ENCODE measurements at places on chromosomes 1 and 21.

DNA sequence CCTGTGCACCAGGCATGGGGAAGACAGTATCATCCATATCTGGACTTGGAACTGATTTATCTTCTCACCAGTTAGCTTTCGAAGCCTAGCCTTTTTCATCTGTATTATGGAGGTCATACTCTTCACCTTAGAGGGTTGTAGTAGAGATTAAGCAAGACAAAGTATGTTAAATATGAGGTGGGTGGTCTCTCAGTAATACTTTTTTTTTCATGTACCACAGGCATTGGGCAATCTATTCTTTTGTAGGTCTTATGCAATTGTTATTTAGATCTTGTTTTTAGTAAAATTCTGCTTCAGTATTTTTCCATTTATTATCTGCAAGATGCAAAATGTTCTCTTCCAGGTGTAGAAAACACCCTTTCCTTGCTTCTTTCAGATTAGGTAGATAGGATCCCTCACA lies 35.2 kb upstream of the OR2B11 start:
- H3K27ac ChIP-seq, result no peak overlapping the region
- no peaks in the 10 kb centered on the region for H3K4me1 ChIP-seq
- no peak overlapping the region for H3K4me3 ChIP-seq

DNA sequence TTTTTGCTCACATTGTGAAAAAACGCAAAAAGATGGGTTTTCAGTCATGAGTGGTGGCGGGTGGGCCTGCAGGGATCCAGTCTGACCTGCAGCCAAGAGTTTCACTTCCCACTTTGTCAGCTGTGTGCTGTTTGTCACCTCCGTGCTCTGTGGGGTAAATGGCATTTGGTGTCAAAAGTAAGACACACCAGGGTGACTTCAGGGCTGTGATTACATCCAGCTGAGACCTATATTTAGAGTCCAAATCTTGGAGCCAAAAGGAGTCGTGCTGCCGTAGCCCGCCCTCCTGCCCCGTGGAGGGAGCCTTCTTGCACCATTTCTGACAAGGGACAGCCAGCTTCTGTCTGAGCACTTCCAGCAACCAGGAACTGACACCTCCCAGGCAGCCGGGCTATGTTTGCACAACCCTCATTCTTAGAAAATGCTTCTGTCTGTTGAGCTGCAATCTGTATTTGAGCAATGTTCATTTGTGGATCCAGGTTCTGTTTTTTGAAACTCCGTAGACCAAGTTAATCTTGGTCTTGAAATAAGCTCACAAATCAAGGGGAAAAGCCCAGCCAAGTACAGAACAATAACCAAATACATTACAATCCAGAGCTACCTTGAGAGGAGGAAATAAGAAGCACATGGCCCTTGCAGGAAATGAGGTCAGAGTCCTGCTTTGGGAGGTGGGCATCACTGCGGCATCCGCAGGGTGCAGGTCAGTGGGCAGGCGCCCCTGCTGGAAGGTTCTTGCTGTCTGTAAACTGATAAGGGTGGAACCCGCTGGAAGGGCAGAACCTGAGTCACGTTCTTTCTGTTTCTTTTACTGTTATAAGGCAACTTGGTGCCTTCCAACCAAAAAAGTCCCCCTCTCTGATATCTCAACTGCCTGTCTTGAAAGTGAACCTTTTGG lies 14.4 kb downstream of the ABCG1 start:
- peaks cover 27% of the 10 kb centered on the region for H3K4me1 ChIP-seq
- H3K36me3 ChIP-seq, result no peaks in the 10 kb centered on the region
- DNase-seq, result peak; percentile 20
- no peak overlapping the region for H3K4me3 ChIP-seq
- H3K27ac ChIP-seq, result peak overlapping the region; percentile 37
- peaks cover 19% of the 10 kb centered on the region for H3K27me3 ChIP-seq

- H3K4me1 ChIP-seq, result no peaks in the 10 kb centered on the region
- no peaks in the 10 kb centered on the region for H3K36me3 ChIP-seq
- H3K27ac ChIP-seq, result no peak overlapping the region
- no peaks in the 10 kb centered on the region for H3K27me3 ChIP-seq
- H3K4me3 ChIP-seq, result no peak overlapping the region
These were observed 135.9 kb upstream of the COA6 start for GRCh38 chr1:234237393-234237792.

- H3K27me3 ChIP-seq, result no peaks in the 10 kb centered on the region
- H3K27ac ChIP-seq, result no peak overlapping the region
- no peak for DNase-seq
- no peaks in the 10 kb centered on the region for H3K4me1 ChIP-seq
- H3K36me3 ChIP-seq, result no peaks in the 10 kb centered on the region
These were observed 33.2 kb upstream of the KANK4 start for GRCh38 chr1:62352387-62352786.

- peaks cover 46% of the 10 kb centered on the region for H3K27me3 ChIP-seq
- no peak for DNase-seq
- H3K36me3 ChIP-seq, result no peaks in the 10 kb centered on the region
- no peaks in the 10 kb centered on the region for H3K4me1 ChIP-seq
- H3K4me3 ChIP-seq, result no peak overlapping the region
These were observed 87.0 kb upstream of the VAMP3 start for GRCh38 chr1:7684132-7684531.

- no peaks in the 10 kb centered on the region for H3K4me1 ChIP-seq
- H3K36me3 ChIP-seq, result no peaks in the 10 kb centered on the region
- no peaks in the 10 kb centered on the region for H3K27me3 ChIP-seq
- H3K4me3 ChIP-seq, result no peak overlapping the region
These were observed 56.6 kb downstream of the RYR2 start for GRCh38 chr1:237098541-237098940.

DNA sequence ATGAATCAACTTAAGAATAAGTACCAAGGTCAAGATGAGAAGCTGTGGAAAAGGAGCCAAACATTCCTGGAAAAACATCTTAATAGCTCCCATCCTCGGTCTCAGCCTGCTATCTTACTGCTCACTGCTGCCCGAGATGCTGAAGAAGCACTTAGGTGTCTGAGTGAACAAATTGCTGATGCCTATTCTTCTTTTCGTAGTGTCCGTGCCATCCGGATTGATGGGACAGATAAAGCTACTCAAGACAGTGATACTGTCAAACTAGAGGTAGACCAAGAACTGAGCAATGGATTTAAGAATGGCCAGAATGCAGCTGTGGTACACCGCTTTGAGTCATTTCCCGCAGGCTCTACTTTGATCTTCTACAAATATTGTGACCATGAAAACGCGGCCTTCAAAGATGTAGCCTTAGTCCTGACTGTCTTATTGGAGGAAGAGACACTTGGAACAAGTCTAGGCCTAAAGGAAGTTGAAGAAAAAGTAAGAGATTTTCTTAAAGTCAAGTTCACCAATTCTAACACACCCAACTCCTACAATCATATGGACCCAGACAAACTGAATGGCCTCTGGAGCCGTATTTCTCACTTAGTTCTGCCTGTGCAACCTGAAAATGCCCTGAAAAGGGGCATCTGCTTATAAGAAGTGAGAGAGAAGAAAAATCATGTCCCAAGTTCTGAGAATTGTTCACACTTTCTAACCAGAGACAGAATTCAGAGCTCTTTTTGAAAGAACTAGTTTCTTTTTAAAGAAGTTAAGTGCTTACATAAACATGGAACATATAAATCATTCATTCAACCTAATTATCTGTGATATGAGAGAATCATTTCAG lies 35.7 kb downstream of the TOR1AIP1 start:
- no peaks in the 10 kb centered on the region for H3K27me3 ChIP-seq
- no peak overlapping the region for H3K27ac ChIP-seq
- no peak overlapping the region for H3K4me3 ChIP-seq
- H3K4me1 ChIP-seq, result no peaks in the 10 kb centered on the region
- H3K36me3 ChIP-seq, result peaks cover 21% of the 10 kb centered on the region

DNA sequence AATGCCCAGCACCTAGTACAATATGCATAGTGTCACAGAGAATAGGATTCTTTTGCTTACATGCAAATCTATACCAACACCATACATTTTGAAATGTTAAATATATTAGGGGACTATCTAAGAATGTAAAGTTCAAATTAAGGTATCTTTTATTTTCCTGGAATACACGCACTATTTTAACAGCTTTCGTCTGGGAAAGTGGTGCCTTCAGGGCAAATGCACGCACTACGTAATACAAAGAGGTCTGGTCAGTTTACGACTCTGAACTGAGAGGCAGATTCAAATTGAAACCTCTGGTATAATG lies 931 bp downstream of the FUBP1 start:
- no peak for DNase-seq
- 0 out of 2 replicates have a peak, but pooled peaks cover 2% of the 10 kb centered on the region for H3K4me1 ChIP-seq
- H3K27me3 ChIP-seq, result no peaks in the 10 kb centered on the region
- peak overlapping the region; percentile 62 for H3K4me3 ChIP-seq
- peaks cover 8% of the 10 kb centered on the region for H3K36me3 ChIP-seq

DNA sequence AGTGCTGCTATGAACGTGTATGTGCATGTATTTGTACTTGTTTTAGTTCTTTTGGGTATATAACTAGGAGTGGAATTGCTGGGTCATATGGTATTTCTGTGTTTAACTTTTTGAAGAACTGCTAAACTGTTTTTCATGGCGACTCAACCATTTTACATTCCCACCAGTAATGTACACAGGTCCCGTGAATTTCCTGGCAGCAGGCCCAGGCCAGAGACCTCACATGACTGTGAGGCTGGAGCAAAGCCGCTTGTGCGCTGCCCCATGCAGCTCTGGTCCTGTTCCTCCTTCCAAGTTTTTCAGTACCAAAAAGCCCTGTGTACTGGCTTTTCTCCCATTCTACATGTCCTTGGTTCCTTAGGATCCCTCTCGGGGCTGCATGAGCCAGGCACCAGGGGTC lies 29.6 kb downstream of the ACOT11 start:
- peaks cover 3% of the 10 kb centered on the region for H3K4me1 ChIP-seq
- H3K27me3 ChIP-seq, result no peaks in the 10 kb centered on the region
- no peaks in the 10 kb centered on the region for H3K36me3 ChIP-seq
- H3K4me3 ChIP-seq, result no peak overlapping the region

- DNase-seq, result peak; percentile 68
- H3K27me3 ChIP-seq, result no peaks in the 10 kb centered on the region
- peaks cover 5% of the 10 kb centered on the region for H3K4me1 ChIP-seq
- H3K4me3 ChIP-seq, result no peak overlapping the region
- H3K36me3 ChIP-seq, result peaks cover 13% of the 10 kb centered on the region
These were observed 14.9 kb downstream of the STX12 start for GRCh38 chr1:27787895-27788294.

GRCh38 chr1:91876040-91876470 lies 9.9 kb downstream of the TGFBR3 start:
- no peak overlapping the region for H3K4me3 ChIP-seq
- peaks cover 9% of the 10 kb centered on the region for H3K4me1 ChIP-seq
- no peak for DNase-seq
- peaks cover 1% of the 10 kb centered on the region for H3K27me3 ChIP-seq
- H3K27ac ChIP-seq, result no peak overlapping the region

GRCh38 chr21:26965907-26966581 lies 844 bp downstream of the ADAMTS5 start:
- peak overlapping the region; percentile 65 for H3K4me3 ChIP-seq
- no peaks in the 10 kb centered on the region for H3K4me1 ChIP-seq
- no peaks in the 10 kb centered on the region for H3K27me3 ChIP-seq
- H3K36me3 ChIP-seq, result peaks cover 3% of the 10 kb centered on the region
- peak; percentile 12 for DNase-seq

DNA sequence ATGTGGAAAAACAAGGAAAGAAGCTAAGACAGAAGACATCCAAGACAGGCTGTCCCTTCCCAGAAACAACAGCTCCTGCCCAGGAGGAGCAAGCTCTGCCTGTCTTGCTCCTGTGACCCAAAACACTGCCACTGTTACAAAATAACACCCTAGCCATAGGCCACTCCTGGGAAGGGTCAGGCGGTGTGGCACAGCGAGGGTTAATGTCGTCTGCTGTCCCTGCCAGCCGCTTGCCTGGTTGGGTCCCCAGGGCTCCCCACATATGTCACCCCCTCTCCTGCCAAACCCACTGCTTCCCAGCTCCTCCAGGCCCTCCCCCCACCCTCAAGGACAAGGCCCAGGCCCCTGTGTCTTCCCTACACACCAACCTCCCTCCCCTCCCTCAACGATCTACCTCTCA lies 3.9 kb upstream of the NHLH1 start:
- H3K27ac ChIP-seq, result no peak overlapping the region
- H3K27me3 ChIP-seq, result no peaks in the 10 kb centered on the region
- DNase-seq, result no peak
- no peak overlapping the region for H3K4me3 ChIP-seq
- peaks cover 2% of the 10 kb centered on the region for H3K4me1 ChIP-seq

DNA sequence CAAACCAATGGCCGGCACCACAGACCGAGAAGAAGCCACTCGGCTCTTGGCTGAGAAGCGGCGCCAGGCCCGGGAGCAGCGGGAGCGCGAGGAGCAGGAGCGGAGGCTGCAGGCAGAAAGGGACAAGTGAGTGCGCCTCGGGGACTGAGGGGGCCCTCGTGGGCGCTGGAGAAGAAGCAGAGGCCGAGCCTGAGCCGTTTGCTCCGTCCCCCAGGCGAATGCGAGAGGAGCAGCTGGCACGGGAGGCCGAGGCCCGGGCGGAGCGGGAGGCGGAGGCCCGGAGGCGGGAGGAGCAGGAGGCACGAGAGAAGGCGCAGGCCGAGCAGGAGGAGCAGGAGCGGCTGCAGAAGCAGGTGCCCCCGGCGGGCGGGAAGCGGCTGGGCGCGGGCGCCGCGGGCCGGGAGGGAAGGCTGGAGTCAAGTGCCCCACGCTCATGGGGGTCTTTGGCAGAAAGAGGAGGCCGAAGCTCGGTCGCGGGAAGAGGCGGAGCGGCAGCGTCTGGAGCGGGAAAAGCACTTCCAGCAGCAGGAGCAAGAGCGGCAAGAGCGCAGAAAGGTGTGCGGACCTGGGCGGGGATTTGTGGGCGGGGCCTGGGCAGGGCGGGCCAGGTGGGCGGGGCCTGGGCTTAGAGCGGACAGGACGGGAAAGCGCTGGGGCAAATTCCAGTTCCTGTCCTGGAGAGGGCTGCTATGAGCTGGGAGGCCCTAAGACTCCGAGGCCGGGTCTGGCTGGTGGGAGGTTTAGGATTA lies 22.7 kb downstream of the MAP7D1 start:
- H3K36me3 ChIP-seq, result peaks cover 80% of the 10 kb centered on the region
- no peak overlapping the region for H3K4me3 ChIP-seq
- H3K4me1 ChIP-seq, result peaks cover 2% of the 10 kb centered on the region
- DNase-seq, result no peak

DNA sequence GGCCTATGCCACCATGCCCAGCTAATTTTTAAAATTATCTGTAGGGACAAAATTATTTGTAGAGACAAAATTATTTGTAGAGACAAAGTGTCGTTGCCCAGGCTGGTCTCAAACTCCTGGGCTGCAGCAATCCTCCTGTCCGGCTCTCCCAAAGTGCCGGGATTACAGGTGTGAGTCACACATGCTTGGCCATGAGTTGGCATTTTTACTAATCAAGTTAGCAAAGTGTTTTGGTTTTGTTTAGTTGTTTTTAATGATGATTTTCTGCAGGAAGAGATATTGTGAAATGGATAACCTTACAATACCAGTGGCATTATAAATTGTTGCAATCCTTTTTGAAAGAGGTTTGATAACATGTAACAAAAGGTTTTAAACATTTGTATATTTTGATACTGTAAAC lies 65.3 kb upstream of the MAGI3 start:
- H3K27me3 ChIP-seq, result peaks cover 2% of the 10 kb centered on the region
- DNase-seq, result no peak
- no peaks in the 10 kb centered on the region for H3K36me3 ChIP-seq

- H3K4me1 ChIP-seq, result peaks cover 16% of the 10 kb centered on the region
- DNase-seq, result peak; percentile 81
- H3K27me3 ChIP-seq, result no peaks in the 10 kb centered on the region
- H3K27ac ChIP-seq, result peak overlapping the region; percentile 18
These were observed 8.7 kb downstream of the PLEKHA6 start for GRCh38 chr1:204350857-204351573.

GRCh38 chr21:34814529-34814951 lies 145.7 kb downstream of the CLIC6 start:
- no peak for DNase-seq
- H3K27me3 ChIP-seq, result no peaks in the 10 kb centered on the region
- peaks cover 37% of the 10 kb centered on the region for H3K36me3 ChIP-seq
- H3K4me1 ChIP-seq, result peaks cover 82% of the 10 kb centered on the region
